ENCODE measurements at places on chromosomes 5 and 9. TPM values are rescaled to one million over a fixed set of nuclear protein-coding genes. Genes with fewer than 3 reads are reported as not detected.

GRCh38 chr9:35237311-35237710 lies 75.5 kb downstream of the UNC13B start:
- DNase-seq, result peak; percentile 49
- H3K27ac ChIP-seq, result no peak overlapping the region
- H3K27me3 ChIP-seq, result no peaks in the 10 kb centered on the region
- H3K4me3 ChIP-seq, result no peak overlapping the region
- no peaks in the 10 kb centered on the region for H3K4me1 ChIP-seq

EPB41L4A gene
- total RNA-seq, result 10.0 TPM

DNA sequence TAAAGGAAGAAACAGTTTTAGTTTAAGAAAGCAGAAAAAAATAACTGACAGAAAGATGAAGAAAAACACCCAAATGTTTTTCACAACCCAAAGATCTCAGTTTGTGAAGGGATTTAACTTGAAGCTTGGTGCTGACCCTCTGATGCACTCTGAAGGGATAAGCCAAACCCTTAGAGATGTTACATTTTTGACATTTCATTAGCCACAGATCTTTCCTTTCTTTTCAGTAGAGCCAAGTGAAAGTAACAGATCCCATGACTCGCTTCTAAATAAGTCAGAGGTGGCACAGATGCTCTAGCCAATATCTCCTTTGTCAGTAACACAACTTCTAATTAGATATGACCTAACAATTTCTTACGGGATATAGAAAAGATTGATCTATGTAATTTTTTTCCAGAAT lies 394.5 kb upstream of the EDIL3 start:
- no peak overlapping the region for H3K4me3 ChIP-seq
- no peak for DNase-seq

SHOC1 gene
- not detected for total RNA-seq

- no peak for DNase-seq
- H3K36me3 ChIP-seq, result no peaks in the 10 kb centered on the region
- peaks cover 9% of the 10 kb centered on the region for H3K4me1 ChIP-seq
- peaks cover 20% of the 10 kb centered on the region for H3K27me3 ChIP-seq
These were observed 4.5 kb downstream of the TJP2 start for GRCh38 chr9:69178583-69179011.

DDX31 gene
- 30.9 TPM for total RNA-seq

- DNase-seq, result no peak
- H3K27ac ChIP-seq, result no peak overlapping the region
- H3K27me3 ChIP-seq, result no peaks in the 10 kb centered on the region
- no peak overlapping the region for H3K4me3 ChIP-seq
These were observed 517.2 kb downstream of the SPOCK1 start for GRCh38 chr5:136981936-136982335.

SAPCD2 gene
- total RNA-seq, result 20.8 TPM

DNA sequence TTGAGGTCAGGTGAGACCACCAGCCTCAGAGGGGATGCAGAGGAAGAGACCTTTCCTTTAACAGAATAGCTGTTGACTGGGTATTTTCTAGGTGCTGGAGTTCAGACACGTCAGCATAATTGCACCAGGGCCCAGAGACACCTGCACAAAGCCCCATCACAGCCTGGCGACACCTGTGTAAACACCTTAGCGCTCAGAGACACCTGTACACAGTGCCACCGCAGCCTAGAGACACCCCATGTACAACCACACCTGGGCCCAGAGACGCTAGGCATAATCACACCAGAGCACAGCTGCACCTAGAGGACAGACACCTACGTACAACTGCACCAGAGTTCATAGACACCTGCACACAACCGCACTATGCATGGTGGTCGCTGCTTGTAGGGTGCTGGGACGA lies 1.0 kb downstream of the TRIP13 start:
- no peak overlapping the region for H3K27ac ChIP-seq
- peak overlapping the region; percentile 93 for H3K4me3 ChIP-seq
- H3K27me3 ChIP-seq, result no peaks in the 10 kb centered on the region
- DNase-seq, result no peak

GRCh38 chr5:33973271-33973670 lies 11.2 kb downstream of the SLC45A2 start:
- H3K27me3 ChIP-seq, result no peaks in the 10 kb centered on the region
- no peaks in the 10 kb centered on the region for H3K36me3 ChIP-seq
- H3K4me1 ChIP-seq, result no peaks in the 10 kb centered on the region
- no peak overlapping the region for H3K27ac ChIP-seq
